ENCODE measurements at places on chromosomes 2 and 18.
A peak's percentile ranks its signal among the peaks of the same experiment; 100 is the strongest.

GRCh38 chr18:33541316-33541715 is 36.7 kb upstream of the ASXL3 start:
- H3K4me1 ChIP-seq, result peaks cover 4% of the 10 kb centered on the region
- no peak for DNase-seq
- no peak overlapping the region for H3K27ac ChIP-seq
- no peaks in the 10 kb centered on the region for H3K36me3 ChIP-seq

DNA sequence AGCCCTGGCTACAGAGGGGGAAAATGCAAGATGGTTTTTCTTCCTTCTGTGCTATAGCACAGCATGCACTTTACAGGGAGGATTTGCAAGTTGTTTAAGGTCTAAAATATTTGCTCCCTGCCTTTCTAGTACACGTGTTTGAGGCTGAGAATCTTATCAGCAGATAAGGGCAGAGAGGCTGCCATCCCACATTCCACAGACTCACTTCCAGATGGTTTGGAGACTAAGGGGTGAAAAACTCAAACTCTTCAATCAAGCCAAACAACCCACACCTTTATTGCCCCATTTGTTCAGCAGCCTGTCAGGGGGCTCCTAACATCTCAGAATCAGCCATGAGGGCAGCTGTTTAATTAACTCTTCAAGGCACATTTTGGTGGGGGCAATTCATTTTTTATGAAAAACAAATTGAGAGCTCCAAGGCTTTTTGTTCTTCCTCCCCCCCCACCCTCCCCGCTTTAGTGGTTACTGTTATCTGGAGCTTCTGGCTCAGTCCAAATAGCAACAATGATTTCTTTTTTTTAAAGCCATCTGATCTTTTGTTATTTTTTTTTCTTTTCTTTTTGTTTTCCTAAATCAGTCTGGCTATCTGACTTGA is 242.6 kb upstream of the NT5C1B start:
- peaks cover 19% of the 10 kb centered on the region for H3K27me3 ChIP-seq
- no peak for DNase-seq
- H3K36me3 ChIP-seq, result no peaks in the 10 kb centered on the region
- H3K4me3 ChIP-seq, result no peak overlapping the region
- no peak overlapping the region for H3K27ac ChIP-seq
- H3K4me1 ChIP-seq, result no peaks in the 10 kb centered on the region

- H3K4me1 ChIP-seq, result no peaks in the 10 kb centered on the region
- H3K4me3 ChIP-seq, result no peak overlapping the region
- DNase-seq, result no peak
- H3K27me3 ChIP-seq, result no peaks in the 10 kb centered on the region
Measured at GRCh38 chr2:72330652-72331051, 183.0 kb upstream of the CYP26B1 start.

DNA sequence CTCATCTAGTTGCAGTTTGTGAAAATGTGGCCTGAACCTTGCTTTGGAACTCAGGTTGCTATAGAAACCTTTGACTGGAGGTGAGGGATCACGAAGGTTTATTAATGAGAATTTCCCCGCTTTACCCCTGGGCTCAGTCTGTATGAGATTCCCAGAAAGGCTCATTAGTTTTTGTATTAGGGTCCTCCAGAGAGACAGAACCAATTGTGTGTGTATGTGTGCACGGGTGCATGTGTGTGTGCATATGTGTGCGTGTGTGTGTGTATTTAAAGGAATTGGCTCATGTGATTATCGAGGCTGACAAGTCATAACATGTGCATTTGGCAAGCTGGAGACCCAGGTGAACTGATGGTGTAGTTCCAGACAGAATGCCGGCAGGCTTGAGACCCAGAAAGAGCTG is 113.8 kb upstream of the DLX2 start:
- no peak for DNase-seq
- H3K27ac ChIP-seq, result no peak overlapping the region
- H3K4me3 ChIP-seq, result no peak overlapping the region
- H3K36me3 ChIP-seq, result no peaks in the 10 kb centered on the region

DNA sequence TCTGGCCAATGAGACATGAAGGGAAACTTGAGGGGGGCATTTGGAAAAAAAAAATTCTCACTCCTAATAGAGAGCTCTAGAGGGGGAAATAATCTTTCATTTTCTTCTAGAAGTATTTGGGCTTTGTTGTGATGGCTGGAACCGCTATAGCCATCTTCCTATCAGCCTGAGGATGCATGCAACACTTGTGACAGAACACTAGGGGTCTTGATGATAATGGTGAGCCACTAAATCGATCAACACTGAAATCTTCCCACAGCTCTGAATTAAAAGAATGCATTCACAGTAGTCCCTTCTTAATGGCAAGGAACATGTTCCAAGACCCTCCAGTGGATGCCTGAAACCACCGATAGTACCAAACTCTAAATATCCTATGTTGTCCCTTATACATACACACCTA is 325.3 kb downstream of the LNPK start:
- no peaks in the 10 kb centered on the region for H3K36me3 ChIP-seq
- H3K4me1 ChIP-seq, result no peaks in the 10 kb centered on the region
- DNase-seq, result no peak
- no peak overlapping the region for H3K4me3 ChIP-seq

- no peak overlapping the region for H3K4me3 ChIP-seq
- H3K27me3 ChIP-seq, result no peaks in the 10 kb centered on the region
- DNase-seq, result no peak
- H3K27ac ChIP-seq, result no peak overlapping the region
- no peaks in the 10 kb centered on the region for H3K36me3 ChIP-seq
Measured at GRCh38 chr2:227592694-227593387, 5.9 kb upstream of the SCYGR2 start.

DNA sequence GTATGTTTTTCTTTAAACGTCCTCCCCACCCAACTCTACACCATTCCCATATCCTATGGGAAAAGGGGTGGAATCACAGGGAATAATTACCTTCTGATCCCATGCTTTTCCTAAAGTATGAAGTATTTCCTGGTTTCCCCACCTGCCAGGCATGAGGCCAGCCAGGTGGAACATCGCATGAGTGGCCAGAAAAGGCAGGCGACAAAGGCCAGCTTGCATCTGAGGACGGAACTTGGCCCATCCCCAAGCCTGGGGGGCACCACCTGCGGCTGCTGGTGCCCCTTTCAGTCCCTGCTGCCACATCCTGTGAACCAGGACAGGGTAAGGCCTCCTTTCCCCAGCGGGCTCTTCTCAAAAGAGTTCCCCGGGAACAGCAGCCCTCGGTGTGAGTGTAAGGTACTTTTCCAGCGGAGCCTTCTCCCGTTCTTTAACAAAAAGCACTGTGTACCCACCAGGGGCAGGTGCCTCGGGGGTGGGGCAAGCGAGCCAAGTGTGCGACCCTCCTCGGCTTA is 1.2 kb upstream of the ERFE start:
- H3K36me3 ChIP-seq, result no peaks in the 10 kb centered on the region
- H3K27ac ChIP-seq, result no peak overlapping the region
- no peak for DNase-seq
- H3K4me1 ChIP-seq, result peaks cover 11% of the 10 kb centered on the region

DNA sequence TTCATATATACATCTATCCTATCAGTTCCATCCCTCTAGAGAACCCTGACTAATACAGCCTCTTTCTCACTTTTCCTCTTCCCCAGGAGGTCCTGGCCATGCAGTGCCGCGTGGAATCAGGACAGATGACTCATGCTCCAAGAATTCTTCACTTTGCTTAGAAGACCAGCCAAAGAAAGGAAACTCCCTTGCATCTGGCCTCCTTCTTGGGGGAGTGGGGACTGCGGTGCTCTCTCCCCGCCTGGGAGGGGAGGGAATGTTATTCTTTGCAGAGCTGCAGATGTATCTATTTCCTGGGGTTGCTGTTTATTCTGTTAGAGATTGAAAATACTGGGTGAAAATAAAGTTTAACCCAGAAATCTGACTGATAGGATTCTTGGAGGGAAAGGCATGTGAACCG is 111.5 kb upstream of the SH3BP4 start:
- H3K36me3 ChIP-seq, result no peaks in the 10 kb centered on the region
- H3K27me3 ChIP-seq, result no peaks in the 10 kb centered on the region
- H3K4me1 ChIP-seq, result peaks cover 4% of the 10 kb centered on the region

- peaks cover 10% of the 10 kb centered on the region for H3K4me1 ChIP-seq
- peak; percentile 38 for DNase-seq
- no peak overlapping the region for H3K4me3 ChIP-seq
Measured at GRCh38 chr2:85996591-85996990, 107.8 kb upstream of the ST3GAL5 start.

GRCh38 chr2:20966061-20966595 is 77.7 kb downstream of the APOB start:
- H3K36me3 ChIP-seq, result no peaks in the 10 kb centered on the region
- H3K27me3 ChIP-seq, result peaks cover 10% of the 10 kb centered on the region
- no peak overlapping the region for H3K4me3 ChIP-seq
- H3K4me1 ChIP-seq, result no peaks in the 10 kb centered on the region
- no peak for DNase-seq

GRCh38 chr2:120716641-120717585 is 18.8 kb upstream of the GLI2 start:
- DNase-seq, result no peak
- no peak overlapping the region for H3K27ac ChIP-seq
- peaks cover 12% of the 10 kb centered on the region for H3K27me3 ChIP-seq
- H3K36me3 ChIP-seq, result no peaks in the 10 kb centered on the region
- no peak overlapping the region for H3K4me3 ChIP-seq
- no peaks in the 10 kb centered on the region for H3K4me1 ChIP-seq

DNA sequence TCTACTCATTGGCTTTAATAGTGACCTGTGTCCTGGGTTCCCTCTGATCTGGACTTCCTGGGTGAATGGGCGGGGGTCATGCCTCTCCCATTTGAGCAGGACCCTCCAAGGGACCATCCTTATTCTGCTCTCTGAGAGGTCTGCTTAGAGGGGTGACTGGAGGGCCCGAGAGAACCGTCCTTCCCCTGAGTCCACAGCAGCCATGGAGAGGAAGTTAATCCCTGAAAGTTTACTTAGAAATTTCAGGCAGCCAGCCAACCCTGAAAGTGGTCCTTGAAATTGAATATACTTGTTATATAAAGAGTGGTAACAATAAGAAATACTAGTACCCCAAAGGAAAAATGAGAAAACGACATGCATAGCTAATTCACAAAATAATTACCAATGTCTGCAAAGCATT is 226.1 kb downstream of the DYSF start:
- H3K27ac ChIP-seq, result no peak overlapping the region
- DNase-seq, result no peak
- no peaks in the 10 kb centered on the region for H3K27me3 ChIP-seq
- H3K36me3 ChIP-seq, result no peaks in the 10 kb centered on the region
